ENCODE measurements at places on chromosomes 2 and 18.

- no peak for DNase-seq
Observed at GRCh38 chr2:185241556-185241955, 497.0 kb upstream of the FSIP2 start.

- no peak for DNase-seq
Observed at GRCh38 chr18:50793641-50794565, 25.9 kb downstream of the MRO start.

GRCh38 chr2:138827426-138828054 lies 47.4 kb upstream of the NXPH2 start:
- DNase-seq: peak; percentile 59

GRCh38 chr2:20184067-20184938 lies 40.6 kb downstream of the SDC1 start:
- peak; percentile 80 for DNase-seq

GRCh38 chr2:199458009-199458805 lies 468 bp upstream of the SATB2 start:
- DNase-seq: peak; percentile 40

DNA sequence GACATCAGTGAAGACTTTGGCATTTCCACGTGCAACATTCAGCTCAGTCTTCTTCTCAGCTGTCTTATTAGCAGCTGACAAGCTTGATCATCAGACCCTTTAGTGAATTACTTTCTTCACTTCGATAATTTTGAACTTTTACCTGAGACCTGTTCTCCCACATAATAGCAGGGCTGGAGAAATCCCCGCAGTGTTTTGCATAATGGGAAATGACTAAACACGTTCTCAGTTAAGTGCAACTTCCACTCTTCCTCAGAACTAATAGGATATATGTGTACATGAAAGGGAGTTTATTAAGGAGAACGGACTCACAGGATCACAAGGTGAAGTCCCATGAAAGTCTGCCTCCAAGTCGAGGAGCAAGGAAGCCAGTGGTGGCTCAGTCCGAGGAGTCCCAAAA lies 28.8 kb upstream of the MBP start:
- DNase-seq: no peak

DNA sequence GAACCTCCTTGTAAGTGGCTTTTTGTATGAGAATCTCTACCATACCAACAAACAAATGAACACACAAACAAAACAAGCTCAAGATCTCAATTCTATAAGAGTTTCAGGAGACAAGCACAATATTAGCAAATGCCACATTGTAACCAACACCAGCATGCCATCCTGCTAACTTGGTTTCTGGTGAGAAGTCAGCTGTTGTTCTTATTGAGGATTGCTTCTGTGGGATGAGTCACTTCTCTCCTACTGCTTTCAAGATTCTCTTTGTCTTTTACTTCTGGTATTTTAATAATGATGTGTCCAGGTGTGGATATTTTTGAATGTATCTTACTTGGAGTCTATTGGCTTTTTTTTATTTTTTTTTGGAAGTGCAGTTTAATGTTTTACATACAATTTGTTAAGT lies 131.7 kb downstream of the BCL2L11 start:
- no peak for DNase-seq

GRCh38 chr2:152584301-152584700 lies 133.0 kb downstream of the PRPF40A start:
- no peak for DNase-seq

DNA sequence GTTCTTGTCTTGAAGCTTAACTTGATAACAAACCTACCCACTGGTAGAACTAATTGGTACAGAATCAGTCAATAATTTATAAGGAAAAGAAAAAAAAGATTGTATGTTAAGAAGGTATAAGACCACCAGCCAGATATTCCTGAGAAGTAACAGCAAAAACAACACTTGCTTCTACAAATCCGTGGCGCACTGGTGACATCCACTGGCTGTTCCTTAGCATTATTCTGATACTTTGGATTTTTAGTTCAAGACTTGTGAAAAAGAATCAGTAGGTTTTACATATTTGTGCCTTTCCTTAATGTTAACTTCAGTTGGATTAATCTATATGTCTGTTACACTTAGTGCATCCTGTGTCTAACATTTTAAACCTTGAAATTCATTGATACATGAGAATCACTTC lies 141.8 kb downstream of the GRB14 start:
- peak; percentile 33 for DNase-seq

DNA sequence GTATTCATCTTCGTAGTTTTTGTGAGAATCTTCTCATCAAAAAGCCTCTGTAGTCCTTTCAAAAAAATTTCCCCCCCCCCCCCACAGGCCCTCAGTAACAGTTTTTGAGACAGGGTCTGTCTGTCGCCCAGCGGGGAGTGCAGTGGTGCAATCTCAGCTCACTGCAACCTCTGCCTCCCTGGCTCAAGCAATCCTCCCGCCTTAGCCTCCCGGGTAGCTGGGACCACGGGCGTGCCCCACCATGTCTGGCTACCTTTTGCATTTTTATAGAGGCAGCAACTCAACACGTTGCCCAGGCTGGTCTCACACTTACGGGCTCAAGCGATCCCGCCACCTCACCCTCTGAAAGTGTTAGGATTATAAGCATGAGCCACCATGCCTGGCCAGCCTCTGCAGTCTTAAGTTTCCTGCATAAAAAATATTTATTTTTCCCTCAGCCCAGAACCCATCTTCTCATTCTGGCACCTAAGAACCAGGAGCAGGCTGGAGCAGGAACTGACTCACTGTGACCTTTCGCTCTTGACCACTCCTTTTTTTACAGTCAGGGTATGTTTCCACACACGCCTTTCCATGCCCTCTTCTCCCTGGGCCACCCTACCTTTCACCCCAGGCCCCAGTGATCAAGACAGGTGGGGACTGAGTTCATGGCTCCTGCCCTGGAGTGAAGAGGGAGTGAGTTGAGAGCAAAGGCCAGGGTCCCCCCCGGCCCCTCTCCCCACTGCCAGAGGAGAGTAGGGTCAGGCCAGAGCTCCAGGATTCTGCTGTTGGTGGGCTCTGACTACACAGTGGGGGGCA lies 32.5 kb upstream of the NT5DC4 start:
- no peak for DNase-seq

DNA sequence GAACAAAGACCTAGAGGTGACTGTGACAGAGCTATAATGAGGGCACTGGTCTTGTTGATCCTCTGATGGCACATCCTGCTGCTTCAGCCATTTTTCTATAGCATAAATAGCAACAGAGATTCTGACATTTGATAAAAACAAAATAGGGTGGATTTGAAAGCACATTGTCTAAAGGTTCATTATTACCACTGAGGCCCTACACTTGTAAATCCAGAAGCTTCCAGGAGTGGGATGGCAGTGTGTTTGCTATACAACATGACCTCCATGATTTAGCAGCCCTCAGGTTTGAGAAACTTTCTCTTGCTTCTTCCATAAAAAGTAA lies 93.2 kb upstream of the CD302 start:
- DNase-seq: no peak

- no peak for DNase-seq
Observed at GRCh38 chr18:57089702-57090101, 57.2 kb upstream of the BOD1L2 start.

DNA sequence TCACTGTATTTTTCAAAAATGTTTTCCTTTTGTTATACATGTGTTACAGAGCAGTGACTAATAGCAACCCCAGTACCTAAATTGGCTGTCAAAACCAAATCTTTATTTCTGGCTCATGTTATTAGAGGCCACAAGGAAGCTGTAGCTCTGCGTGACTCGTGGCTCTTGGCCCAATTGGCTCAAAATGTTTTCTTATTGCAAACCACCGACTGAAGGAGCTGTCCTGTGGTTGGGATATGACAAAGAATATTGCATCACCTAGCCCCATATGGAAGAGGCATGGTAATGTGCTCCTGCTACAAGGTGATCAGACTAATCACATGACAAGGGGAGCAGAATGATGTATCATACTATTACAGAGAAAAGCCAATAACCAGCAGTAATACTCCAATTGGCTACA lies 1058.5 kb downstream of the CBLN2 start:
- no peak for DNase-seq

GRCh38 chr2:23583467-23583866 lies 198.5 kb downstream of the KLHL29 start:
- no peak for DNase-seq

- no peak for DNase-seq
Observed at GRCh38 chr2:82793711-82794435, 1665.2 kb downstream of the SUCLG1 start.

- no peak for DNase-seq
Observed at GRCh38 chr18:64220941-64221340, 72.1 kb upstream of the LINC00305 start.

- DNase-seq: no peak
Observed at GRCh38 chr2:201638326-201638725, 5.0 kb downstream of the TMEM237 start.

- DNase-seq: no peak
Observed at GRCh38 chr18:59063912-59064311, 75.8 kb upstream of the SEC11C start.

- no peak for DNase-seq
Observed at GRCh38 chr2:98743835-98744234, 12.9 kb upstream of the MGAT4A start.

DNA sequence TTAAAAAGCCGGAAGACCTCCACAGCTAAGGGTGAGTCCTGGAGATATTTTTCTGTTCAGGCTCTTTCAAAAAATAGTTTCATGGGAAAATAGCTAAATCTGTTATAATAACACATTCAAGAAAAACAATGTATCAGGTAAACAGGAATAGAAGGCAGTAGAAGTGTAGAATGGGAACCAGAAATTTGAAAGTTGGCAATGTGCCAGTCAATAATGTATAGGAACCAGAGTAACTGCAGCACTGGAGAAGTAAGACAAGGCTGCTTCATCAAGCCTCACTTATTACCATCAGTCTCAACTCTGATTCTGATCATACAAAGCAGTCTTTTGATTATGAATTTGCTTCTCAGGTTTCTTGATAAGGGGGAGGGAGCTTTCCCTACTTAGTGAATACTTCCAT lies 81.4 kb upstream of the VRK2 start:
- no peak for DNase-seq

- no peak for DNase-seq
Observed at GRCh38 chr18:32174719-32175118, 15.1 kb upstream of the MEP1B start.

DNA sequence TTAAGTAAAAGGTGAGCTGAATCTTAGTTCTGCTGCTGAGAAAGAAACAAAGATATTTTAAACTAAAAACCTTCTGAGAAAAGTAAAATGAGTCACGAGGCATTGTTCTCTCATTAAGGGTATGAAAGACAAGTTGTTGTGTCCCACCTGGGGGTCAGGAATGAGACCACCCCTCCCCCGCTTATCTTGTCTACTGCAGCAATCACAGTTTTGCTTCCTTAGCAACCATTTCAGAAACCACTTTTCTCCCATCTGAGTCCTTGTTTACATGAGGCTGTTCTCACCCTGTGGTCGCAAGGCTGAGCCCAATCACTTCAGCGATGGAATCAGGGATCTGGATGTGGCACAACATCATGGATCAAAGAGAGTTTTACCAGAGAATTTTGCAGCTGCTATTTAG lies 377.6 kb upstream of the NETO1 start:
- DNase-seq: no peak

- DNase-seq: no peak
Observed at GRCh38 chr2:10524341-10524740, 76.2 kb upstream of the ODC1 start.

- DNase-seq: peak; percentile 33
Observed at GRCh38 chr2:228535396-228535795, 353.9 kb upstream of the SPHKAP start.

DNA sequence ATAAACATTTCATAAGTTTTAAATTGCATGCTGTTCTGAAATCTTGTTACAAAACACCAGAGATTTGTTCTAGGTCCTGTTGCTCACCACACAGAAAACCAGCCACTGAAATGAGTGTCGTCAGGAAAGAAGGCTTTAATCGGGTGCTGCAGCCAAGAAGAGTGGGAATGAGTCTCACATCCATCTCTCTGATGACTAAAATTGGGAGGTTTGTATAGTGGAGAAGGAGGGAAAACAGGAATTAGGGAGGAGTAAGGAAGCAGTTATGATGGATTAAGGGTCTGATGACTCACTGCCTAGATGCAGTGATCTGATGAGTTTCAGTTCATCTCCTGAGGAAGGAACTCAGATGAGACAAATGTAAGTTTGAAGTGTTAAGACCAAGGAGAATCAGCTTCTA lies 42.1 kb upstream of the GPR39 start:
- DNase-seq: peak; percentile 25

GRCh38 chr18:62258093-62258492 lies 67.0 kb upstream of the TNFRSF11A start:
- no peak for DNase-seq

DNA sequence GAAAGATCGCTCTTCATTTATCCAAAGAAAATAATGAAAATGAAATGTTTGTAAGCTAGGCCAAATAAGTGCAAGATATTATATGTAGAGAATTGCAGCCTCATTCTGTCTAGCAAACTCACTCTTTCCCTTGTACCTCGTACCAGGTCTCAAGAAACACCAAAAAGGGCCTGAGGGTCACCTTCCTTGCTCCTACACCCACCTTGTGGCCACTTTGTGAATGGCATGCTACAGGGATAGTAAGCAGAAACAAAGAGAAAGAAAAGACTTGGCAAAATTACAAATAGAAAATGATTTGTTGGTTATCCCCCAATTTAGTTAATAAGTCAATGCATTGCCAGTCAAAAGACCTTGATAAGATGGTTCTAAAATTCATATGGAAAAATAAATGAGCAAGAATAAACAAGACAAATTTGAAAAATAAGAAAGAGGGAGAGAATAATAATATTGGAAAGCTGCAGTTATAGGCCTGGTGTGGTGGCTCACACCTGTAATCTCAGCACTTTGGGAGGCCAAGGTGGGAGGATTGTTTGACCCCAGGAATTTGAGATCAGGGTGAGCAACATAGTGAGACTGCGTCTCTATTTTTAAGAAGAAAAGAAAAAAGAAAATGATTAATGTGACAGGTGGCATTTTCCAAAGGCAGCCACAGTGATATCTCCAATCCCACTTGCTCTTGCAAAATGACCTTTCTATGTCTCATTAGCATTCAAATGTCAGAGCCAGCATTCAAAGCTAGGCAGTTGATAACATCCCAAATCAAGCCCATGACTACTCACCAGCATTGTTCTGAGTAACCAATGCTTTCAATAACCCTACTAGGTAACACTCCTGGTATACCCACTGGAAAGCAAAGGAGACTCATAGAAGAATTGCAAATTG lies 38.8 kb upstream of the BMP10 start:
- DNase-seq: peak; percentile 27

GRCh38 chr2:54903736-54904554 lies 146.3 kb downstream of the RTN4 start:
- peak; percentile 99 for DNase-seq

DNA sequence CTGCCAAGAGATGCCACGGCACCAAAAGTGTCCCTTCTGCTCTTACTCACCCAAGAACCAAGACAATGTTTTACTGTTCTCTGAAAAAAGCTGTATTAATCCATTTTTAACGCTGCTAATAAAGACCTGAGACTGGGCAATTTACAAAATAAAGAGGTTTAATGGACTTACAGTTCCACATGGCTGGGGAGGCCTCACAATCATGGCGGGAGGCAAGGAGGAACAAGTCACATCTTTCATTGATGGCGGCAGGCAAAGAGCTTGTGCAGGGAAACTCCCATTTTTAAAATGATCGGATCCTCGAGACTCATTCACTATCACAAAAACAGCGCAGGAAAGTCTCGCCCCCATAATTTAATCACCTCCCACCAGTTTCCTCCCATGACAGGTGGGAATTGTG lies 1.9 kb upstream of the STAT1 start:
- DNase-seq: no peak

- DNase-seq: no peak
Observed at GRCh38 chr2:27201675-27202074, 10.2 kb upstream of the ATRAID start.

GRCh38 chr2:121257480-121257840 lies 27.5 kb downstream of the TFCP2L1 start:
- no peak for DNase-seq
